ENCODE measurements at places on chromosomes 3 and 15. TPM values are rescaled to one million over a fixed set of nuclear protein-coding genes. Genes with fewer than 3 reads are reported as not detected.

Gene TP63
- under 0.01 TPM for total RNA-seq

Gene GCNT3
- 0.37 TPM for total RNA-seq

Gene SCAANT1
- not detected for total RNA-seq

Gene PLSCR5
- total RNA-seq = not detected

Gene CIP2A
- 16.5 TPM for total RNA-seq

Gene BHLHE40
- 15.9 TPM for total RNA-seq

Gene COPB2
- 322 TPM for total RNA-seq

Gene SPSB4
- total RNA-seq = not detected

Gene FANCD2OS
- total RNA-seq = not detected

Gene UCN2
- 1.2 TPM for total RNA-seq

Gene ASB14
- total RNA-seq = under 0.01 TPM

Gene ZNF660
- 1.7 TPM for total RNA-seq

Gene MAN2C1
- total RNA-seq = 156 TPM

Gene GOLGA8S
- under 0.01 TPM for total RNA-seq

Gene SMCO1
- total RNA-seq = not detected

Gene MOBP
- total RNA-seq = under 0.01 TPM

Gene NOX5
- 0.25 TPM for total RNA-seq

Gene SLC9C1
- total RNA-seq = 0.12 TPM

Gene GOLGA8G
- total RNA-seq = not detected

Gene ZDHHC19
- total RNA-seq = not detected

Gene GABRA5
- 0.50 TPM for total RNA-seq

Gene TMEM108
- total RNA-seq = 0.12 TPM

Gene INTS14
- 38.6 TPM for total RNA-seq
